ENCODE measurements at places on chromosomes 7 and 10. TPM values are rescaled to one million over a fixed set of nuclear protein-coding genes. Genes with fewer than 3 reads are reported as not detected.

- ATAC-seq = no peak
These were observed 2.4 kb downstream of the BAMBI start for GRCh38 chr10:28679581-28680357.

GRCh38 chr10:73763343-73763742 lies 18.5 kb upstream of the CHCHD1 start:
- no peak for ATAC-seq

Gene FEZF1
- total RNA-seq = not detected

- peak; percentile 41 for ATAC-seq
These were observed 14.4 kb upstream of the ITGB1 start for GRCh38 chr10:32972460-32972859.

GRCh38 chr10:129371541-129371940 lies 95.5 kb upstream of the MGMT start:
- no peak for ATAC-seq

DNA sequence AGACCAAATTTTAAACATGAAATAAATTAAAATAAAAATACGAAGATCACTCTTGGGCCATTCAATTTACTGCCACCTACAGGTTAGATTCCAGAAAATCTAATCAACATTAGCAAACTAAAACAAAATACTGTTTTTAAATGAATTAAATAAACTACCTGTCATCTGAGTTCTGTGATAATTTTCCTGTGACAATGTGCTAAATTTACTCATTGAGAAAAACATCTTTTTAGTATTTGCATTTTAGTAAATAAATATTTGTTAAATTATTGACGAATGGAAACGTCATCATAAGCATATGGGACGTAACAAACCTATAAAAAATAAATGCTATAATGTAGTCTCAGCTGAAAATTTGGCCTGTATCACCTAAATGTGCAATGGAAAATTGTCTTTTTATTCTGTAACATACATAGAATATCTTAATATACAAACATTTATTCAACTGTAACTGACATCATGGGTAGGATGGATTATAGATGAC lies 72.1 kb downstream of the ITGB8 start:
- ATAC-seq = no peak

Gene CCAR1
- 94.7 TPM for total RNA-seq

DNA sequence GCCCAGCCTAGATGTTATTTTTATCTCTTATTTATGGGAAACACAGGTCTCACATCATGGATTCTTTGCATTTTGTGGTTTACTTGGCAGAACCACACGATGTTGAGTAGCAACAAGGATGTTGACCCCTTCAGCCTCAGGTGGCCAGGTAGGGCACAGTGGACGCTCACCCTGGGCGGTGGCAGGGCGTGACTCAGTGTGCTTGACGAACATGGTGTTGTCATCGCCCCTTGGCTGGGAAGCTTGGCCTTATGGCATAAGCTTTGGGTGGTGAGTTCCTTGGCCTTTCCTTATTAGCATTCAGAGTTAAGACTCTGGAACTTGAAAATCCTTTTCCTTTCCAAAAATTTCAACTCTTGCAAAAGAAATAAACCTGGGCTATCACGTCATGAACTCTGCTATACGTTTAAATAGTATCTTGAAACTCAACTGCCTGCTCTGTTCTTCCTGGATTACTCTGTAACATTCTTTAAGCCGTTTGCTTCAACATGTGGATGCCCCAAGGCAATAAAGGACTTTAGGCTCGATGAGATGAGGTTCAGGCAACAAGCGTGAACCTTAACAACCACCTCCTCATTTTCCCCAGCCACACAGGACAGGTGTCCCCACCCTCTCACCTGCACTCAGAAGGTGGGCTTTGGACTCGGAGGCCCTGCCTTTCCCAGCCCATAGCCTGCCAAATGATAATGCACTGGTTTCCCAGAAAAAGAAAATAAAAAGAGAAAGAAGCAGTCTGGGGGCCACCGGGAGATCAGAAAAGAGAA lies 22.5 kb upstream of the ECHDC3 start:
- no peak for ATAC-seq

GRCh38 chr7:12110425-12110824 lies 100.7 kb upstream of the TMEM106B start:
- no peak for ATAC-seq

- ATAC-seq = no peak
These were observed 47.2 kb upstream of the RHEB start for GRCh38 chr7:151566897-151567320.

GRCh38 chr7:158527495-158527894 lies 60.1 kb downstream of the PTPRN2 start:
- ATAC-seq = no peak

- no peak for ATAC-seq
These were observed 29.0 kb downstream of the KAT6B start for GRCh38 chr10:74855439-74855838.

DNA sequence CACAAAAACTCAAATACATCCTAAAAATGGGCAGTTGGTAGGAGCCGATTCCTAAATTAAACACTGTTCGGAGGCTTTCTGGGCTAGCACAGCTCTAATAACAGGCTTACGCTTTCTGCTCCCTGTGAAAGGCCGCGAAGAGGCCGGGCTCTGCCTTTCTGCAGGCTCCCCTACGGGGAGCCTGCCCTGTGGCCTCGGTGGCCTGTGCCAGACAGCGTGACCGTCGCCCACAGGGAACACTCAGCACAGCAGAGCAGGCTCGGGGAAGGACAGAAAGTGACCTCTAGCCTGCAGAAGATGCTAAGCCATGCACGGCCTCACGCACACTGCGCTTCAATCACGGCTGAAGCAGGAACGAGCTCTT lies 64.2 kb downstream of the DIP2C start:
- peak; percentile 65 for ATAC-seq

DNA sequence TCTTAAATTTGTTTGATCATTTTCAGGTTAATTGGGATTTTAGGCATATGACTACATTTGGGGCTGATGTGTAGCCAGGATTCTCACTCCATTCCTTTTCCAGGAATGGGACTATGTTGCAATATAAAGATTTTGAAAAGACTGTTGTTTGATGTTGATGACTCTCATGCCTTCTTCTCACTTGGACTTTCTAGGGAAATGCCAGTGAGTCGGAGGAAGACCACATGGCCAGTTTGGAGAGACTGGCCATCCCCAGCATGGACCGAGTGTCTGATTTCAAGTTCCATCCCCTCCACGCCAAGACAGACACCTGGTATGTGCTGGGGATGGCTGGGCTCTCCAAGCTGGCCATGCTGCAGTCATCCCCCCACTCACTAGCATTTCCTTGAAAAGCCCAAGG lies 5.5 kb downstream of the IGFBP3 start:
- ATAC-seq = no peak

- ATAC-seq = no peak
These were observed 86.8 kb upstream of the KMT2C start for GRCh38 chr7:152522571-152523067.

Gene SLC13A1
- not detected for total RNA-seq

DNA sequence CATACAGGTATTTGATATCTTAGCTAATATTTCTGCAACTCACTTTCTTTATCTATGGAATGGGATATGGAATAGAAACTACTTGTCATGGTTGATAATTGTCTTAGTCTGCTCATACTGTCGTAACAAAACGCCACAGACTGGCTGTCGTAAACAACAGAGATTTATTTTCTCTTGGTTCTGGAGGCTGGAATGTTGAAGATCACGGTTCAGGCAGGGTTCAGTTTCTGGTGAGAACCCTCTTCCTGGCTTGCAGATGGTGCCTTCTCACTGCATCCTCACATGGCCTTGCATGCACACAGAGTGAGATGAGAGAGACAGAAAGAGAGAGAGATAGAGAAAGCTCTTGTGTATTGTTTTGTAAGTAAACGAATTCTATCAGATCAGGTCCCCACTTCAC lies 332.7 kb upstream of the MAGI2 start:
- no peak for ATAC-seq

GRCh38 chr7:14850039-14850438 lies 52.5 kb downstream of the DGKB start:
- no peak for ATAC-seq

DNA sequence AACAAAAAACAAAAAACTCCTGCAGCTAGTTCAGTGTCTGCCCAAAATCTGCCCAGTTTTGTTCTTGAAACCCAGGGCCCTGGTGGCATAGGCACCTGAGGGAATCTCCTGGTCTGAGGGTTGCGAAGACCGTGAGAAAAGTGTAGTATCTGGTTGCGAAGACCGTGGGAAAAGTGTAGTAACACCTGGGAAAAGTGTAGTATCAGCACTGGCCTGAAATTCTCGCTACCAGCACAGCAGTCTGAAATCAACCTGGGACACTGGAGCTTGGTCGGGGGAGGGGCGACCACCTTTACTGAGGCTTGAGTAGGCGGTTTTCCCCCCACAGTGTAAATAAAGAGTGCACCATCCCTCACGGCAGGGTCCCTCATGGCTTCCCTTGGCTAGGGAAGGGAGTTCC lies 82.5 kb upstream of the SP4 start:
- ATAC-seq = no peak

DNA sequence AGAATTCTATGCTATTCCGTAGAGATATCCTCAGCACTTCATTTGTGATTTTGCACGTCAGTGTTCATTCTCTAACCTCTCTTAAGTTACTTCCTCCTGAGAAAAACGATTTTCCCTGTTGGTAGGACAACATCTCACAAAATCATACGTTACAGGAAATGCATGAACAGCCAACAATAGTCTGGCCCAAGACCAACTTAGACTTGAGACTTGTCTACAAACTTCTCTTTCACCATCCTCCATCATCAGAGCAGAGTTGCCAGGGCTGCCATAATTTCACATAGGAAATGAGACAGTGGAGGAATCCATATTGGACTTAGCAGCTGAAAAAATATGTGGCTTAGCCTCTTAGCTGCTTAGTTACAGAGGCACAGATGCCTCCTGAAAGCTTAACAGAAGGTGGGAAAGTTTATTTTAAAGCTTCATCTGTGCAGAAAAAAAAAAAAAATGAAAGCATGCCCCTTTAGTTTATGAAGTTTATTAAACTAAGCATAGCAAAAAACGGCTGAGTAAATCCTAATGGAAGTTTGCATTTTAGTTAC lies 222.5 kb upstream of the CACNA2D1 start:
- ATAC-seq = no peak

- ATAC-seq = peak; percentile 98
These were observed 11.8 kb upstream of the DRGX start for GRCh38 chr10:49407552-49408137.

DNA sequence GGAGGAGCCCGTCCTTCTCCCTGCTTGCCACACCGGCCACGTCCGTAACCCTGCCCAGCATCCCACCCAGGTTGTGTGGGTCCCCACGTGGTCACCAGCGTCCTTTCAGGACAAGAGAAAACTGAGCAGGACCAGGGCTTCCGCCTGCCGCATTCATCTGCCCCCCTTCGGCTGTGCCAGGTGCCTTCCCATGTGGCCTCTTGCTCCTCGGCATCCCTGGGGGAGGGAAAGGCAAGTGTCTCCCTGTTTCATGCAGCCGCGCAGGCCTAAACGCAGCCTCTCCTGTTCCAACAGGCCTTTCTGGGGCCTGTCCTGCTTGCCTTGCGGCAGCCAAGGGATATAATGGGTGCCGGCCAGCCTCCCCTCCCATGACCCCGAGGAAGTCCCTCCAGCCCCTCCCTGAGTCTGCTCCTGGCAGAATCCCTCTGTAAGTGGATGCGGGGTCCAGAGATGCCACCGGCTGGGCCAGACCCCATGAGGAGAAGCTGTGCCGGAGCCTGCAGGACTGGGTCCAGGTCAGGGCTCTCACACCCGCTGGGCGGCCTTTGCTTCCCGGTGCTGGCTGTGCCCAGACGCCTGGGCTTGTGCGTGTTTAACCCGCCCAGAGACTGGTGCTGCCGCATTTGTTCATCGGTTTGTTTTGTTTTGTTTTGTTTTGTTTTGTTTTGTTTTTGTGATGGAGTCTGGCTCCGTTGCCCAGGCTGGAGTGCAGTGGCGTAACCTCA lies 23.1 kb downstream of the SHH start:
- no peak for ATAC-seq

Gene CCDC172
- total RNA-seq = not detected

GRCh38 chr10:6591668-6592067 lies 11.6 kb upstream of the PRKCQ start:
- no peak for ATAC-seq

DNA sequence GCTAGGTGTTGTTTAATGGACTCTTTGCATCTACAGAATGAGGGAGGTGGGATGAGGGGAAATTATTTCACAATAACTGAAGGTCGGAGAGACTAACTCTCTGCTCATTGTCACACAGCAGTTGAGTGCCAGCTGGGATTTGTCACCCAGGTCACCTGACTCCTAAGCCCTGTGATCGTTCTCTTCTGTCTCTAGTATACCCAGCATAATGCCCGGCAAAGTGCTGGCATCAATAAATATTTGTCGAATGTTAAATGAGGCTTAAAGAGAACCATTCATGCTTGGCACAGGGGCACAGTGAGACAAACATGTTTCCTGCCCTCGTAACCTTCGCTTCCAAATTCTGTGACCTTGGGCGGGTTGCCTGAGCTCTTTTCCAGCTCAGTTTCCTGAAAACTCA lies 70.8 kb downstream of the TCF7L2 start:
- ATAC-seq = peak; percentile 36

DNA sequence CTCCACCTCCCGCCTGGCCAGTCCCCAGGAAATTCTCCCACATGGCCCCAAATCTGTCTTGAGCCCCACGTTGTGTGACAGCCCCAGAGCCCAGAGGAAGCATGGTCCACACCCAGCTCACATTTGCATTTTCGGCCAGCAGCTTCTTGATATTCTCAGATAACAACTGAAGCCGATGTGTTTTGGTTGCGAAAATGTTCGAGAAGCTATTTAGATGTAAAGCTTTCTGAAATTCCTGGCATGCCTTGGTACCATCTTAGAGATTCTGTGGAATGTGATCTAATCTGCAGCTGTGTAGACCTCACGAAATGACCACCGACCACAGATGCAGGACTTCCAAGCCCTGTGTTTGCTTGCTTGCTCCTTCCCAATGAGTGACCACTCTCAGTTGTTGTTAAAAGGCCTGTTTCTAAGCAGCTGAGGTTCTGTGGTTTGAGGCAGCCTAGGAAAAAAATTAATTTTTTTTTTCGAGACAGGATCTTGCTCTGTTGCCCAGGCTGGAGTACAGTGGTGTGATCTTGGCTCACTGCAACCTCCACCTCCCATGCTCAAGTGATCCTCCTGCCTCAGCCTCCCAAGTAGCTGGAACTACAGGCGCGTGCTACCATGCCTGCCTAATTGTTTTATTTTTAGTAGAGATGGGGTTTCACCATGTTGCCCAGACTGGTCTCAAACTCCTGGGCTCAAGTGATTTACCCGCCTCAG lies 8.8 kb downstream of the SLC4A2 start:
- ATAC-seq = no peak

Gene SRRT
- 53.9 TPM for total RNA-seq

Gene STOX1
- total RNA-seq = 0.36 TPM

DNA sequence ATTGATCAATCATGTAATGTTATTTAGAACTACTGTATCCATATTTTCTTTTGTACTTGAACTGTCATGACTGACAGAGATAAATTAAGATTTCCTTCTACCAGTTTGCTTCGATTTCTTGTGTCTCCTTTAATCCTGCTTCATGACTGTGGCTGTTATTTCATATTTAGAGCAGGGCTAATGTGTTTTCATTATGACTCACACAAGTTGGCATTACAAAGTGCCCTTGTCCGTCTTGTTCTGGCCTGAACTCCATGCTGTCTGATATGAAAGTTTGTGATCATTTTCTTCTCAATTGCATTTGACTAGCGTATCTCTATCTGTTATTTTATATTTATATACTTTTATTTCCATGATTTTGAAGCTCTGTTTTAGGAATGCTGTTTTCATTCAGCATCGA lies 344.1 kb upstream of the PRKCQ start:
- ATAC-seq = no peak

Gene FGFR2
- total RNA-seq = 19.2 TPM

GRCh38 chr7:50696810-50697582 lies 85.7 kb downstream of the GRB10 start:
- no peak for ATAC-seq

GRCh38 chr10:119007211-119007574 lies 22.3 kb upstream of the NANOS1 start:
- ATAC-seq = no peak

GRCh38 chr10:118635674-118636402 lies 40.4 kb upstream of the PRLHR start:
- no peak for ATAC-seq

All from motor neuron (in vitro differentiated cells).